ENCODE measurements at places on chromosomes 16 and 17. TPM values are rescaled to one million over a fixed set of nuclear protein-coding genes. Genes with fewer than 3 reads are reported as not detected.
A peak's percentile ranks its signal among the peaks of the same experiment; 100 is the strongest.

GRCh38 chr17:28567604-28568003 is 3.7 kb downstream of the PIGS start:
- ATAC-seq = no peak

- peak; percentile 33 for ATAC-seq
Observed at GRCh38 chr17:57517632-57518456, 227.3 kb downstream of the CCDC182 start.

DNA sequence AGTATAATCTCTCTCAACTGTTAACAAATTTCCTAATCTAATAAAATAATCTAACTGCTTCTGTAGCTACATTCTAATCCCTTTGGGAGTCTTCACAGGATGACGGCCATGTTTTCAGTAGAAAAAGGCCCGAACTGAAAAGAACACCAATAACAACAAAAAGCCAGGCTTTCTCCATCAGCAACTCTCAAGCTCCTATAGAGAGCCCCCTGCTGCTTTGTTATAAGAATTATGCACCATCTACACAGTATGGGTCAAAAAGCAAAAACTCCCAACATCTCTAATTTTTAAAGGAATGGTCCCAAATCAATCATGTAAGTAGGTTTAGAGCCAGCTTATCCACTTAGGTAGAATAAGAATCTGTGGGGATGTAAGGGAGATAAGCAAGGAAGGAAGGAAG is 163.6 kb upstream of the C17orf78 start:
- ATAC-seq = no peak

DNA sequence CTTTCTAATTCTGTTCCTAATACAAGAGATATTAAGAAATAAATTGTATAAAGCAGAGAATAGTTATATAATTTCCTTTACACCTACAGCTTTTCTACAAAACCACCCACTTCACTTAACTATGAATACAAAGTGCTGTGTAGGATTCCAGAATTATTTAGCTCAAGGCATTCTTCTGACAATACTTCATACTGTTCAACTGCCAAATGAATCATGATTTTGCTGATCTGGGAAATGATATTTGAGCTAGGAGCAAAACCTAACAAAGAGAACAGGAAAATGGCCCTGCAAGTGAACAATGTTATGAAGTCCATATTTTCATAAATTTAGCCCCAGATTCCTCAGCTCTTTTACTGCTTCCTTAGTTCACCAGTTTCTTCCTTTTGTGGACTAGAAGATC is 12.9 kb downstream of the BBS2 start:
- ATAC-seq = no peak

DNA sequence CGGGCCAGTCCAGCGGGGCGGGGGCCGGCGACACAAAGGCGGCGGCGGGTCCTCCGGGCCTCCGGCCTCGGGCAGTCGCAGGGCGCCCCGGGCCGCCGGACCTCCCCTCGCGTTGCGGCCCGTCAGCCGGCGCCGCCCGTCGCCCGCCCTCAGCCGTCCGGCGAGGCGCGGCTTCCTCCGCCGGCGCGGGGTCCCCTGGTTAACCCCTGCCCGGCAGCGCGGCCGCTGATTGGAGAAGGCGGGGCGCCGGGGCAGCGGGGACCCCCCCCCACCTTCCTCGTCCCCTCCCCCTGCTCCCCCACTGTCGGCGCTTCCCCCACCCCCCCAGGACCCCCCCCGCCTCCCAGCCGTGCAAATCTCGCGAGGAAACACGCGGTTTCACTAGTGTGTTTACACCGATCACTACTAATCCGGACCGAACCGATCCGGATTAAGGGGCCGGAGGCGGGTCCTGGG is at the start of gene TLK2:
TSS of gene TLK2 (plus strand) at position 402 of the 456 bp plus-strand sequence. CDS start 2,301 bp downstream, outside the sequence.
- ATAC-seq = peak; percentile 62

- no peak for ATAC-seq
Observed at GRCh38 chr17:76076146-76076764, 1.7 kb downstream of the GALR2 start.

DNA sequence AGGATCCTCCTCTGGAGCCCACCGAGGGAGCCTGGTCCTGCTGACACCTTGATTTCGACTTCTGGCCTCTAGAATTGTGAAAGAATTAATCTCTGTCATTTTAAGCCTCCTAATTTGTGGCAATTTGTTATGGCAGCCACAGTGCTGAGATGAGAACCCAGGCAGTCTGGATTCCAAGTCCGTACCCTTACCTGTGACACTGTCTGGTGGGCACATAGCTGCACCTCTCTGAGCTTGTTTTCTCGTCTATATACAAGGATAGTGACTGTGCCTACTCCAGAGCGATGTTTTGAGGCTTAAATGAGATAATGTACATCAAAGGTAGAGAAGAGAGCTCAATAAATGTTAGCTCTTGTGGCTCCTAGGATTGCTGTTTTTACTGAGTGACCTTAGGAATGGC is 128.4 kb upstream of the MPHOSPH6 start:
- ATAC-seq = no peak

GRCh38 chr17:30376621-30377452 is 1.9 kb upstream of the CPD start:
- no peak for ATAC-seq

GRCh38 chr17:67557052-67557845 is 160.5 kb upstream of the NOL11 start:
- ATAC-seq = no peak

DNA sequence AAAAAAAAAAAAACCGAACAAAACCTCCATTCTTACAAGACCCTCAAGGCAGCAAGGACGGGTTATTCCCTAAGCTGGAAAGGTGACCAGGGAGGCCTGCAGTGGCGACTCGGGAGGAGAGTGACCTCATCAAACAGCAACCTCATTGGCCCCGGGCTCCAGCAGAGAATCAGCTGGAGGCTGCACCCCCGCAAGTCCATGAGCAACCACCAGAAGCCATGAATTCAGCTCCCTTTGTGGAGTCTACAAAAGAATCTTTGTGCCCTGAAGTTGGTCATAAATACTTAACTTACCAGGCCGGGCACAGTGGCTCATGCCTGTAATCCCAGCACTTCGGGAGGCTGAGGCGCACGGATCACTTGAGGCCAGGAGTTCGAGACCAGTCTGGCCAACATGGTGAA is 80.9 kb upstream of the CREBBP start:
- ATAC-seq = peak; percentile 60

GRCh38 chr16:74578433-74578832 is 28.5 kb downstream of the GLG1 start:
- ATAC-seq = no peak

- ATAC-seq = no peak
Observed at GRCh38 chr17:55816532-55817396, 65.9 kb downstream of the PCTP start.

- no peak for ATAC-seq
Observed at GRCh38 chr16:80851831-80852230, 47.4 kb upstream of the CDYL2 start.

DNA sequence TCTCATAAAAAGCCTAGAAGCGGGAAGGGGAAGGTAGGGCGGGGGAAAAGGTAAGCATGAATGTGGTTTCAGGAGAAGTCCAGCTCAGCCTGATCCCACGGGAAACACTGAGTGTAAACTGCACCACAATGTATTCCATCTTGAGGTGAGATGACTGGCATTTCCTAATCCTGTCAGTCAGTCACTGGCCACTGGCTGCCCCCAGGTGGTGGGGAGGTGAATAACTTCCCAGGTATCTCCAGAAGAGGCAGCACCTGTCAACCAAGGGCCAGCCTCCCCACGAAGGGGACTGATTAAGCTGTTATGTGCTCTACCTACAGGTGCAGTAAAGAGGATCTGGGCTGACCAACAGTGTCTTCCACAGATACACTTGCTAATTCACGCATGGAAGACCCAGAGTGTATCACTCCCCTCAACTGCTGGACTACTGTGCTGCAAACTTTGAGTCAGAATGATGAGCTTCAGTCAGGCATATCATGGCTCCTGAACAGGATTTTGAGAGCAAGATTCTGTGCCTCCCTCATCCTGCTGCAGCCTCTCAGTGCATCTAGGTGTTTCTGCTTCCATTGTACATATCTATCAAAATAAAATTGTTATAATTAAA is 108.5 kb upstream of the CCL2 start:
- no peak for ATAC-seq

DNA sequence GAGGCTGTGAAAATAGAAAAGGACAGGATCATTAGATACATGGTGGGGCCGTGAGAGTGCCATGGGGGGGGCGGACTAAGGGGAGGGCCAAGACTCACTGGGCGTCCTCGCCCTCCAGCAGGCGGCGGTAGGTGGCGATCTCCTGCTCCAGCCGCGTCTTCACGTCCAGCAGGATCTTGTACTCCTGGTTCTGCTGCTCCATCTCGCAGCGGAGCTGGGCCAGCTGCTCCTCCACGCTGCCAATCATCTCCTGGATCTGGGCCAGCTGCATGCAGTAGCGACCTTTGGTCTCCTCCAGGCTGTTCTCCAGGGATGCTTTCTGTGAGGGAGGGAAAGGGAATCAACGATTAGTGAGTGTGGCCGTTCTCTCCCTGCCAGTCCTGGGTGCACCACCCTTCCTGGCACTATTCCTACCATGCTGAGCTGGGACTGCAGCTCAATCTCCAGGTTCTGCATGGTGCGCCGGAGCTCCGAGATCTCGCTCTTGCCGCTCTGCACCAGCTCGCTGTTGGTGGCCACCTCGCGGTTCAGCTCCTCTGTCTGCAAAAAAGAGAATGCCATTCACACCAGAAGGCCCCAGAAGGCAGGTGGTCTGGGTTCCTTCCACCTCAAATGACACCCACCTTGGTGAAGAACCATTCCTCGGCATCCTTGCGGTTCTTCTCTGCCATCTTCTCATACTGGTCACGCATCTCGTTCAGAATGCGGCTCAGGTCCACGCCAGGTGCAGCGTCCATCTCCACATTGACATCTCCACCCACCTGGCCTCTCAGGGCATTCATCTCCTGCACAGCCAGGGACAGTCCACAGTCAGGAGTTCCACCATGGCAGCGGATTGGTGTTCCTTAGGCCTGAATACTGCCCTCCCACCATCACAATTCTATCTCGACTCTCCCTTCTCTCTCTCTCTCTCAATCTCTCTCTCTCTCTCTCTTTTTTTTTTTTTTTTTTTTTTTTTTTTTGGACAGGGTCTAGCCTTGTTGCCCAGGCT is 3.3 kb downstream of the KRT14 start:
- ATAC-seq = no peak

DNA sequence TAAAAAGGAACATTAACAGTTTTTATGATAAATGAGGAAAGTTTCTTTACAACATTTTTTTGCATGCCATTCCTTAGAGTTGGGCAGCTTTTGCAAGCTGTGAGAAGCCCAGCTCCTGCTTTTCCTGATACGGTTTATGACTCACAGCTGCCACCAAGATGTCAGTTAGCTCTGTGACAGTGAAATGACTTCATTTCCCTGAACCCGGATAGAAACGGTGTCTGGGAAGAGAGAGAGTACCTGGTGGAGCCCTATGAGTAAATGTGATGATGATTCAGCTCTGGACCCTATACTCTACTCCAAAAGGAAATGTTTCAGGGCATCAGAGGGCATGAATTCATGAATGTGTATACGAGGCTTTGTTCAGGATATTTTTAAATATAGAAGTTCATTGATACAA is 366.3 kb upstream of the HSBP1 start:
- ATAC-seq = no peak

- no peak for ATAC-seq
Observed at GRCh38 chr16:66588981-66589713, 9.9 kb downstream of the CMTM2 start.

GRCh38 chr17:12744298-12744697 is 45.0 kb upstream of the ARHGAP44 start:
- no peak for ATAC-seq

DNA sequence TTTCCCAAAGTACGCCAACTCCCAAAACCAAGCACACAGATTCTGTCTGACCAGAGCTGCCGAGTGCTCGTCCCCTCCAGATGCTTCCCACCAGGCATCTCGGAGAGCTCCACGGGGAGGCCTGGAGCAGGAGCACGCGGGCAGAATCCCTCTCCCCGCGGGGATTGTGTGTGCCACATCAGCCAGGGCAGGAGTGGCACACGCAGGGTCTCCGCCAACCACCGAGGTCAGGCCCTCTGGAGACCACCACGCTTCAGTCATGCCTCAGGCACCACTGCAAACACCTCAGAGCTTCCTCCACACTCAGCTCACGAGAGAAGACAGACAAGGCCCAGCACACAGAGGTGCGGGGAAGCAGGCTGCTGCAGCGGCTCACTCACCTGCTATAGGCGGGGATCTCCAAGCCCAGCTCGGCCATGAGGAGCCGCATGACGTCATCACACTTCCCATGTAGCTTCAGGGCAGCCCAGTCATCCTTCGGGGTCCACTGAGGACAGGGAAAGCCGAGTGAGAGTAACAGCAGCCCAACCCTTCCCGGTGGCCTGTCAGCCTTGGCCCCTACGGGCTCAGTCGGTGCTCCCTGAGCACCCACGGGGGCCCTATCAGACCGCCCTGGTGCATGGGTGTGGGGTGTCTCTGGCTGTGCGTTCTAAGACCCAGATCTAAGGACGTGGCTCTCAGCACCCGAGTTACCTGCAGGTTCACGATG is 2.3 kb upstream of the PCYT2 start:
- ATAC-seq = no peak

GRCh38 chr17:48451489-48451888 is 21.5 kb upstream of the SKAP1 start:
- no peak for ATAC-seq

DNA sequence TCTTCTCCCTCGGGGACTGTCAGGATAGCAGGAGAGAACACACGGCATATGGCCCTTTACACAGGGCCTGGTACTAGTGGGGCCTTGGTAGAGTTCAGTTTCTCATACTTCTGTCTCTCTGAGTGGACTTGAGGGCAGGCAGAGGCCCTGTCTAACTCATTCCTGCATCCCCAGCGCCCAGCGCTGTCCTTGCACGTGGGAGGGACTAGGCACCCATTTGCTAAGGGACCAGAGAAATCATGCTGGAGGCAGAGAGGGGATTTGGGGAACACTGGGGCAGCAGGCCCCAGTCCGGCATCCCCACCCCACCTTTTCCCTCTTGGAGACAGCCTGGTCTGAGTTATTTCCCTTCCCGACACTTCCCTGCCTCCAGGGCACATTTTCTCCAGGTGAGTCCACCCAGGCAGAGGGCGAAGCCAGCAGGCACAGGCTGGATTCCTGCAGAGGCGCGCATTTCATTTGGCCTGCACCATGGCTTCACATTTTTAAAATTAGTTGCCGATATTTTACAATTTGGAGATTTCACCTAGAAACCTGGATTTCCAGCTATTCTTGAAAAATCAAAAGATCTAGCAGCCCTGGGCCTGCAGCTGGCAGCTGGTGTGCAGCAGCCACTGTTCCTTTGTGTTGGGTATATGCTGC is 9.7 kb upstream of the NKD1 start:
- no peak for ATAC-seq

Gene SPATA20
- 39.4 TPM for total RNA-seq

Gene IGF2BP1
- total RNA-seq = 17.2 TPM

Gene ZSCAN10
- total RNA-seq = 0.17 TPM

Gene SLC38A8
- total RNA-seq = 1.2 TPM

Gene PHF23
- total RNA-seq = 56.2 TPM

Gene ZG16B
- not detected for total RNA-seq

Gene CDH3
- total RNA-seq = 1.5 TPM

Gene RSPRY1
- 59.4 TPM for total RNA-seq
